Smooth muscle cell of the umbilical artery (primary cell): ENCODE measurements at places on chromosomes 2 and 18. TPM values are rescaled to one million over a fixed set of nuclear protein-coding genes. Genes with fewer than 3 reads are reported as not detected.

The KCNIP3 gene
- 0.30 and 2.3 TPM in 2 replicates for total RNA-seq

The TMEM127 gene
- 18.7 and 24.3 TPM in 2 replicates for total RNA-seq

The KIF3C gene
- total RNA-seq = 15.1 and 22.1 TPM in 2 replicates

The ASTL gene
- total RNA-seq = 0.23 TPM in 1 of 2 replicates, not detected in the other

The IL36RN gene
- total RNA-seq = not detected in 2 replicates

The MYL12B gene
- total RNA-seq = 372 and 376 TPM in 2 replicates

The L3MBTL4 gene
- not detected in 2 replicates for total RNA-seq

The TBR1 gene
- under 0.01 TPM in 1 of 2 replicates, not detected in the other for total RNA-seq

The TXNDC2 gene
- total RNA-seq = 0.05 TPM in 1 of 2 replicates, not detected in the other

The SP9 gene
- total RNA-seq = 0.05 TPM in 1 of 2 replicates, not detected in the other

The RGPD4 gene
- total RNA-seq = not detected in 2 replicates
